ENCODE measurements at places on chromosomes 7 and 10.

- H3K4me3 ChIP-seq = no peak overlapping the region
- no peaks in the 10 kb centered on the region for H3K36me3 ChIP-seq
- DNase-seq = no peak
- H3K27ac ChIP-seq = no peak overlapping the region
- H3K4me1 ChIP-seq = peaks cover 8% of the 10 kb centered on the region
- H3K27me3 ChIP-seq = peaks cover under 1% of the 10 kb centered on the region
Observed at GRCh38 chr7:159139202-159139601, 5.5 kb downstream of the VIPR2 start.

- H3K4me3 ChIP-seq = no peak overlapping the region
- no peak overlapping the region for H3K27ac ChIP-seq
- H3K4me1 ChIP-seq = peaks cover under 1% of the 10 kb centered on the region
- DNase-seq = no peak
- H3K36me3 ChIP-seq = peaks cover 100% of the 10 kb centered on the region
- no peaks in the 10 kb centered on the region for H3K27me3 ChIP-seq
Observed at GRCh38 chr10:822661-823367, 108.7 kb downstream of the LARP4B start.

DNA sequence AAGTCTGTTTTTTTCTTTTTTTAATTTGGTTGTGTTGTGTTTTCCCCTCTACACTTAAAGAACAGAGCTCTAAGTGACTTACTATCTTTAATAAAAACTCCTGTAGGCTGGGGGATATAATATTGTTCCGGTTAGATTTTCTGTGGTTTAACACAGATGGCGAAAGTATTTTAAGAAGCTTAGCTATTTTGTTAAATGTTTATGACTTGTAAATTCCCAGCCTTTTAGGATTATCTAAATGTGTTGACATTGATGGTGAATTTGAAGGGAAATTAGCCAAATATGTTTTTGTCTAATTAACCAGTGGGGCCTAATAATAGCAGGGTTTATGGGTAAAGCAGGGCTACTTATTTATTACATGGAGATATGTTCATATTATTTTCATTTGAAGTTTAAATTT lies 538.5 kb downstream of the INHBA start:
- no peaks in the 10 kb centered on the region for H3K4me1 ChIP-seq
- no peak for DNase-seq
- no peaks in the 10 kb centered on the region for H3K36me3 ChIP-seq
- H3K27me3 ChIP-seq = no peaks in the 10 kb centered on the region

DNA sequence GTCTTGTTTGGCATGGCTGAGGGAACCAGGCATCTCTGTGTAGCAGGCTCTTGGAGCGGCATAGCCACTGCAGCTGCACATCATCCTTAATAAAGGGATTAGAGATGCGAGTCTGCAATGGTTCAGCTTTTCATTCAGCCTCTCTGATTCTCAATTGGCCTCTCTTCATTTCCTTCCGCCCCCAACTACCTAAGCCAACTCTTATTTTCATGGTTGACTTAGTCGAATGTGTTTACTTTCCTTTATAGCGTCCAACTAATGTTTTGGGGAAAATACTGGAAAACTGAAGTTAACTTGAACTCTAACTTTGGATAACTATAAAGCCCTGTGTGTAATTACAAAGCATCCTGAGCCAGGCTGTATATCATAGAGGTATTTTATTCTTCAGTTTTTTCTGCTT lies 202.2 kb upstream of the KIAA1217 start:
- H3K4me1 ChIP-seq = peaks cover 9% of the 10 kb centered on the region
- H3K27ac ChIP-seq = no peak overlapping the region
- H3K4me3 ChIP-seq = no peak overlapping the region
- no peak for DNase-seq
- no peaks in the 10 kb centered on the region for H3K36me3 ChIP-seq
- H3K27me3 ChIP-seq = no peaks in the 10 kb centered on the region

All from stomach (tissue), 19 donors.